ENCODE measurements at places on chromosomes 6 and 20. TPM values are rescaled to one million over a fixed set of nuclear protein-coding genes. Genes with fewer than 3 reads are reported as not detected.

The MATN4 gene
- 0.10 TPM for total RNA-seq

GRCh38 chr6:140051521-140052512 is 677.4 kb upstream of the CITED2 start:
- peak; percentile 87 for DNase-seq

DNA sequence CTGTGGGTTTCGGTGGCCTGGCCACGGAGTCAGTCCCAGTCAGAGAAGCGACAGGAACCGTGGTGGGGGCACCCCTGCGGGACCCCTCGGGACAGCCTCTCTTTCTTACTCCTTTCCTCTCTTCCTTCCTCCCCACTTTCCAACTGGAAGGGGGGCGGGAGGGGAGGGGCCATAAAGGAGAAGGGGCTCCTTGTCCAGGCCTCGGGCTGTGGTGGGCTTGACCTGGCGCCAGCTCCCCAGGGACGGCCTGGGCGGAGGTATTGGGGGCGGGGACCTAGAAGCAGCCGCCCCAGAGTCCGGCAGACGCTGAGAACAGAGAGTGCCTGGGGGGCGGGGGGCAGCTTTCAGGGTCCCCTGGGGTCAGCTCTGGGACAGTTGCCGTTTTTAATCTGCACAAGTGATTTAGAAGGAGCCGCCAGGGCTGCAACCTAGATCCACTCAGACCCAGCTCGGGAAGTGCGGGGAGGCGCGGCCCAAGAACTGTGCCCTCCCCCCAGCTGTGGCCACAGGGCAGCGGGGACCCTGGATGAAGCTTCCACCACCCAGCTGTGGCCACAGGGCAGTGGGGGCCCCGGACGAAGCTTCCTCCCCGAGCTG is 6.4 kb upstream of the ABHD16B start:
- DNase-seq, result peak; percentile 77

DNA sequence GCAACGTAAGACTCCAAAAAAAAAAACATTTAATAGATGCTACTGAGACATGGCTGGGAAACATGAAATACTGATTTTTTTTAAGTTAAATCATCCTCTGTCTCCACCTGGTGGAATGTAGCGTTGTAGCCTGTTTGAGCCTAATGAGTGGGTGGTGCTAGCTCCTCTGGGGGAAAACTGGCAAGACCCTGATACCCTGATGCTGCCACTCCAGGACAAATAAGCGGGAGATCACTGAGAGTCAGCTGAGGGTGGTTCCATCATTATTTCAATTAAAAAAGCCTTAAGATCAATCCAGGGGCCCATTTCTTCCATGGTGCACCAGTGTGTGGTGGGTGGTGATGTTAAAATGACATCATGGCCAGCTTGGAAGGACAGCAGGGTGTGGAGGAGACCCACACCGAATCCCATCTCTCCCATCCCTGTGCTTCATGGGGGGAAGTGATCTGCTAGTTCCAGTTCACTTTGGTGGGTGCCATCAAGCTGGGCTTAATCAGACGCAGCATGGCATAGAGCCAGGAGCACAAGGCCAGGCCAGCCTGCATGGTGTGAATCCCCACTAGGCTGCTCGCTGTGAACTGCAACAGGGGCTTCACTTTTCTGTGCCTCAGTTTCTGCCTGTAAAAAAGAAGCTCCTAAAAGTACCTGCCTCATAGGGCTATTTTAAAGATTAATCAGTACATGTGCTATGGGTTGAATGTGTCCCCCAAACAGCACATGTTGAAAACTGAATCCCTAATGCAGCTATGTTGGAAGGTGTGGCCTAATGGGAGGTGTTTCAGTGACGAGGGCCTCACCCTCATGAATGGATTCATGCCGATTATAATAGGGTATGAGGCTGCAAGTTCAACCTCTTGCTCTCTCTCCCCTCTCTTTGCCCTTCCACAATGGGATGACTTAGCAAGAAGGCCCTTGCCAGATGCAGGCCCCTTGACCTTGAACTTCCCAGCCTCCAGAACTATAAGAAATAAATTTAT is 13.0 kb upstream of the MRPS10 start:
- DNase-seq, result no peak

The VGLL2 gene
- total RNA-seq, result not detected

DNA sequence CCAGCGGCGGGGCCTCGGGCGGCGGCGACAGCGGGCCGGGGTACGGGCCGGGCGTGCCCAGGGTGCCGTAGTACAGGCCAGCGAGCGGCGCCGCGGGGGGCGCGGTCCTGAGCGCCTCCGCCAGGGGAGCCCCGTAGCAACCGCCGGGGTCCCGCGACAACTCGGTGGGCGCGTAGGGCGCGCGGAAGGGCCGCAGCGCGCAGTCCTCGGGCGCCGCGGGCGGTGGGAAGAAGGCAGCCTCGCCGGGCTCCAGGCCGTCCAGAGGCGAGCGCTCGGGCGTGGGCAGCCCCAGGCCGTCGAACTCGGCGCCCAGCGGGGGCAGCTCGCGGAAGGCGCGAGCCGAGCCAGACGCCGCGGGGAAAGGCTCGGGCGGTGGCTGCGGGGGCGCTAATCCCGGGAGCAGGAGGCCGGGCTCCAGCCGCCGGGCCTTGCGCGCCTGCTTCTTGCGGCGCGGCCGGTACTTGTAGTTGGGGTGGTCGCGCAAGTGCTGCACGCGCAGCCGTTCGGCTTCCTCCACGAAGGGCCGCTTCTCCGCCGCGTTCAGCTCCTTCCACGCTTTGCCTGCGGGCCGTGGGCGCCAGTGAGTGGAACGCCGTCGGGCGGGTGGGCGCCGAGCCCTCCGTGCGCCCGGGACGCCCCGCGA is 916 bp downstream of the SOX18 start:
- DNase-seq, result no peak

The PRR18 gene
- not detected for total RNA-seq

DNA sequence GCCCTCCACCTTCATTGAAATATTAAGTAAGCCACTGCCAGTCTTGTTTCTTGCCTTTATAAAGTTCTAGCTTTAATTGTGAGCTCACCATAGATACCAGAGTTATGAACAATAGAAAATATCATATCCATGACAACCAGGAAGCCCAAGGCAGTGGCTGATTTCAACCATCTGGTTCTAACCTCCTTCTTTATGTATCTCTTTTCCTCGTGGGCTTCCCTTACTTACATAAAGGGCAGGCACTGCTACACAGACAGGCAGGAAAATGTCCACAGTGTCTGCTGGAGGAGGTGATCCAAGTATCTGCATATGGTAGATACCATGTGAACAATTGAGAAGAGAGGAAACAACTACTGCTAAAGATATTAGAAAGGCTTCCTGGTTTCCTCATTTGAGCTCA is 65.2 kb upstream of the PRND start:
- no peak for DNase-seq

The GPR6 gene
- total RNA-seq, result not detected

DNA sequence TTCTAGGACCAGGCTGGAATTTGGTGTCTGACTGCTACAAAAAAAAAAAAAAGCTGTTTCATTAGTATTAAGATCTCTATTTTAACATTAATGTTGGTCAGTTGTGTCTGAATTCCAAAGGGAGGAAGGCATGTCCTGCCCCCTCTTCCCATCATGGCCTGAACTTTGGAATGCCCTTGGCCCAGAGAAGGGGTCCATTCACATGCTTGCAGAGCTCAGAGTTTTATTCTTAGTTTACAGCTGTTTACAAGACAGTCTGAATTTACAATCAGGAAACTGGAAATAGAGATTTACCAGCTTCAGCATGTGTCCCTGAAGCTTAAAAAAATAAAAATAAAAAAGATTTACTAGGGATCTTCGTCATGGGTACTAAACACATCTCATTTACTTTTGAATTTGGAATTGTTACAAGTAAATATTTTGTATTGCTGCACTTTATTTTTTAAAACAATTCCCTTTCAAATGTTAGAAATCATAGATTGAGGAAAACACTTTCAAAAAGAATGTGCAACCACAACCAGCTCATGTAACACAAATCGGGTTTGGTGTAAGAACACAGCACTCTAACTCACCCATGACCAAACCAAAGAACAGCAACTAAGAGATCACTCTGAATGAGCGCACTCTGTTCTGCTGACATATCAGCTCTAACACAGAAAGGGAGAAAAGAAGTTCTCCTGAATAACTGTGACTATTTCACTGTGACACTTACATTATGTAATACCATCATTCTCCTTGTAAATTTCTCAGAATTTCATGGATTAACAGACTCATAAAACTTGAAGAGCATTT is 6.6 kb upstream of the SERPINB6 start:
- no peak for DNase-seq

- no peak for DNase-seq
These were observed 237.7 kb downstream of the HIVEP2 start for GRCh38 chr6:142707255-142707654.

The TP53TG5 gene
- total RNA-seq, result not detected

The ZNF391 gene
- total RNA-seq, result 3.7 TPM

The PRDM1 gene
- 4.7 TPM for total RNA-seq

- peak; percentile 90 for DNase-seq
These were observed 3.1 kb upstream of the MAVS start for GRCh38 chr20:3843490-3843889.

- no peak for DNase-seq
These were observed 181.5 kb downstream of the FUT9 start for GRCh38 chr6:96197241-96197640.
